Smooth muscle cell of the coronary artery (primary cell): ENCODE measurements at places on chromosomes 7 and 10. TPM values are rescaled to one million over a fixed set of nuclear protein-coding genes. Genes with fewer than 3 reads are reported as not detected.

Gene OR9A4
- total RNA-seq: not detected in 2 replicates

Gene NOS3
- total RNA-seq: 0.53 and 1.3 TPM in 2 replicates

Gene VDAC2
- total RNA-seq: 88.0 and 187 TPM in 2 replicates

Gene GRM8
- total RNA-seq: not detected in 2 replicates

Gene PSD
- total RNA-seq: 0.45 and 4.8 TPM in 2 replicates

Gene PIK3CG
- total RNA-seq: 0.12 TPM in 1 of 2 replicates, not detected in the other

Gene SPDYE2B
- 0.12 TPM in 1 of 2 replicates, not detected in the other for total RNA-seq

Gene HGF
- total RNA-seq: 15.4 and 19.5 TPM in 2 replicates

Gene FGL2
- 2.6 and 9.8 TPM in 2 replicates for total RNA-seq

Gene SPDYE2
- total RNA-seq: 0.12 TPM in 1 of 2 replicates, not detected in the other

Gene TSPAN14
- total RNA-seq: 13.5 and 15.6 TPM in 2 replicates

Gene VAX1
- not detected in 2 replicates for total RNA-seq

Gene MACC1
- 0.08 and 0.12 TPM in 2 replicates for total RNA-seq

Gene KCP
- 0.08 and 0.94 TPM in 2 replicates for total RNA-seq

Gene PDZD7
- total RNA-seq: 2.0 and 2.7 TPM in 2 replicates

Gene CFAP70
- total RNA-seq: 0.30 and 0.94 TPM in 2 replicates

Gene H2BK1
- total RNA-seq: not detected in 2 replicates

Gene CNNM1
- total RNA-seq: under 0.01 TPM in 2 replicates

Gene NFKB2
- total RNA-seq: 11.8 and 17.1 TPM in 2 replicates

Gene NRAP
- under 0.01 TPM in 1 of 2 replicates, not detected in the other for total RNA-seq

Gene HOXA10
- total RNA-seq: not detected in 2 replicates

Gene EEF1AKMT2
- total RNA-seq: 13.0 and 18.6 TPM in 2 replicates

Gene MYH16
- total RNA-seq: 0.08 TPM in 1 of 2 replicates, not detected in the other

Gene ZSCAN25
- 7.9 and 9.2 TPM in 2 replicates for total RNA-seq

Gene SHH
- not detected in 2 replicates for total RNA-seq

Gene CPED1
- 32.2 and 50.7 TPM in 2 replicates for total RNA-seq

Gene BAMBI
- total RNA-seq: 13.1 and 19.4 TPM in 2 replicates

Gene PNLIP
- not detected in 2 replicates for total RNA-seq

Gene SMKR1
- 1.1 TPM in 1 of 2 replicates, not detected in the other for total RNA-seq

Gene CYP26C1
- 0.23 TPM in 1 of 2 replicates, not detected in the other for total RNA-seq

Gene WEE2
- total RNA-seq: not detected in 2 replicates

Gene TMEM229A
- total RNA-seq: 0.23 and 0.38 TPM in 2 replicates

Gene TET1
- 0.82 and 1.4 TPM in 2 replicates for total RNA-seq

Gene SPDYE3
- not detected in 2 replicates for total RNA-seq

Gene AKR1C8
- not detected in 2 replicates for total RNA-seq

Gene ASB10
- not detected in 2 replicates for total RNA-seq

Gene TMEM196
- total RNA-seq: not detected in 2 replicates

Gene DOCK4
- total RNA-seq: 8.4 and 15.0 TPM in 2 replicates

Gene CYP17A1
- not detected in 2 replicates for total RNA-seq

Gene PGAM1
- 227 and 387 TPM in 2 replicates for total RNA-seq

Gene NUTM2B
- total RNA-seq: 0.30 TPM in 1 of 2 replicates, not detected in the other
